ENCODE measurements at places on chromosomes 3 and 15.
A peak's percentile ranks its signal among the peaks of the same experiment; 100 is the strongest.

- no peak for DNase-seq
Measured at GRCh38 chr3:149152420-149152819, 23.0 kb downstream of the HPS3 start.

GRCh38 chr3:142447301-142447851, 461 bp downstream of the XRN1 start:
- peak; percentile 9 for DNase-seq

DNA sequence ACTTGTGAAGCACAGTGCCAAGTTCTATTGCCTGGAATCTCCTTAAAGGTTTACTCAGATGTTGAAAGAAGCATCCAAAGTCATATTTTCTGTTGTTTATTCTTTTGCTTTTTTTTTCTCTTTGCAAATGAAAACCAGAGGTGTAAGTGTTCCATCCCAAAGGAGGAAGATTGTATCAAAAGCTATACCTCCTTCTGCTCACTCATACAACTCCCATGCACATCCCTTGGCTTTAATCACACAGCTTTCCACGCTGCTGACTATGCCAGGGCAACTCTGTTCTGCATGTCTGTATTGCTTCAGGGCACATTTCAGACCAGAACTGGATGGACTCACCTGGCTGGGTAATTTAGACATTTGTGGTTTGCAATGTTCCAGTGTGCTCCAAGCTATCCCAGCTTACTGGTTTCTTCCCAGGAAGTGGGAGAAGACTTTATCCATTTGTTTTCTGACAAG, 399.6 kb upstream of the TBL1XR1 start:
- no peak for DNase-seq

- no peak for DNase-seq
Measured at GRCh38 chr3:144324076-144324475, 352.5 kb downstream of the DIPK2A start.

GRCh38 chr3:190120269-190121060, at the start of gene P3H2:
P3H2 (minus strand) TSS chr3:190120897; CDS start chr3:190120731, 166 bp downstream.
- DNase-seq: no peak

DNA sequence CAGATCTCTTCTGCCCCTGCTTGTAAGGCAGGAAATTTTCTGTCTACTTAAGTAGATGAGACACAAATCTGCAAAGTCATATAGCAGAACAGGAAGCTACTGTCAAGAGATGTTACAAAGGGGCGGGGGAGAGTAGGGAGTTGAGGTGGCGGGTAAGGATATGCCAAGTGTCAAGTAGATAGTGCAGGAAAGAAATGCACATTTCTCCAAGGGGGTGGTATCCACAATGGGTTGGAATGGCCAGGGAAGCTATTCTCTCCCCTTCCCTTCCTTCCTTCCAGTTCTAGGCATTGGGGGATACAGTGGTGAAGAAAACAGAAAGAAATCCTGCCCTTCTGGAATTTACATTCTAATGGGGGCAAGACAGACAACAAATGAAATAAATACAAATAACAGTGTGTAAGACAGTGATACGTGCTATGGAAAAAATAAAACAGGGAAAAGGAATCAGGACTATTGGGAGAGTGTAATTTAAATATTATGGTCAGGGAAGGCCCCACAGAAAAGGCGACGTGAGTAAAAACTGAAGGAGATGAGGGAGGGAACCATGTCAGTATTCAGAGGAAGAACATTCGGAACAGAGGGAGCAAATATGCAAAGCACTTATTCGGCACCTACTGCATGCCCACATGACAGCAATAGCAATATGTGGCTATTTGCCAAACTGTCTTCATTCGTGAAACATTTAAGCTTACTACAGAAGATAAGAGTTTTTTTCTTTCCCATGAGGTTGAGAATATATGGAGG, 42.8 kb upstream of the RNU6-1 start:
- no peak for DNase-seq

DNA sequence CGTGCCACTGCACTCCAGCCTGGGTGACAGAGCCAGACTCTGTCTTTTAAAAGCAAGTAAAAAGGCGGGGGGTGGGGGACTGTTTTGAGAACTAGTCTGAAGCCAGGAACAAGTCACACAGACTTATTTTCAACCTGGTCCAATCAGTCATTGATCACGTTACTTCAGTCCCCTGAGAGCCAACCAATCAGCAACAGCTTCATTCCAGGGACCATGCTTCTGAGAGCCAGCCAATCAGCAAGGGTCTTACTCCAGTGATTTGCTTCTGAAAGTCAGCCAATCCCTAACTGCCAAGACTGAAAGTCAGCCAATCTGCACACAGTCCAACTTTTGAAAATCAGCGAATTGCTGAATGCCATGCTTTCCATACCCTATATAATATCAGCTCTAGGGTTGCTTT, 48.6 kb upstream of the C15orf39 start:
- DNase-seq: no peak

Measured in stimulated activated CD8-positive, alpha-beta memory T cell treated with anti-CD3 and anti-CD28 coated beads, Interleukin-7, amount 100 ng/mL, for 1 hour (primary cell).